WTC11 (cell line): ENCODE measurements at places on chromosomes 3 and 15. TPM values are rescaled to one million over a fixed set of nuclear protein-coding genes. Genes with fewer than 3 reads are reported as not detected.

DNA sequence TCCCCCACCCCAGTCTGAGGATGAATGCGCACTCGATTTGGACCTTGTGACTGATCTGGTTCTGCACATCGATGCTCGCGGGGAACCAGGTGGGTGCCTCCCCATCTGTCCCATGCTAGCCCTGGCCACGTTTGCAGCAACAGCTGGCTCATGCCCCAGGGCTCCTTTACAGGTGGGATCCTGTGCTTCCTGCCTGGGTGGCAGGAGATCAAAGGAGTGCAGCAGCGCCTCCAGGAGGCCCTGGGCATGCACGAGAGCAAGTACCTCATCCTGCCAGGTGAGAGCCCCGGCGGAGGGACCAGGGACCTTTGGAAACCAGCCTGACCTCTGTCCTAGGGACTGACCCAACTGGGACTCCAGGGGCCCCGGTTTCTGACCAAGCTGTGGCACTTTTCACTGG lies 44.3 kb downstream of the DHX30 start:
- H3K27me3 ChIP-seq = no peaks in the 10 kb centered on the region
- peak overlapping the region; percentile 84; the same call in 1 of the 2 replicates for H3K27ac ChIP-seq
- peaks cover 8% of the 10 kb centered on the region for H3K4me1 ChIP-seq
- H3K36me3 ChIP-seq = peaks cover 68% of the 10 kb centered on the region

DNA sequence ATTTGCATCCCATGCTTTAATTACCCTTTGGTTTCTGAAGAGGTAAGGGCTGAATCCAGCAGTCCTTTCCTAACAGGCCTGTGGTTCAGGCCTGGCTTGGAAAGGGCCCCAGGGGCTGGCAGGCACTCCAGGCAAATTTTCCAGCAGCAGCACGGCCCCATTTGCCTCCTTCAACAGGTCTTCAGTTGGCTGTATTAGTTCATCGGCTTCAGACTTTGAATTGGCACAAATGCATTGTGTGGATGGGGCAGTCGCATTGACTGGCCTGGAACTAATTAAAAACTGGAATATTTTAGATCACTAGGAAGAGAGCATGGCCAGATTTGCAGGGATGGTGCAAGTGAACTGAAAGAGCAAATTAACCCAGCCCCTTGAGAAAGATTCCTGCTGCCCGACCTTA lies 207.8 kb upstream of the MCTP2 start:
- no peak overlapping the region for H3K27ac ChIP-seq
- H3K4me3 ChIP-seq = no peak overlapping the region
- H3K4me1 ChIP-seq = no peaks in the 10 kb centered on the region

DNA sequence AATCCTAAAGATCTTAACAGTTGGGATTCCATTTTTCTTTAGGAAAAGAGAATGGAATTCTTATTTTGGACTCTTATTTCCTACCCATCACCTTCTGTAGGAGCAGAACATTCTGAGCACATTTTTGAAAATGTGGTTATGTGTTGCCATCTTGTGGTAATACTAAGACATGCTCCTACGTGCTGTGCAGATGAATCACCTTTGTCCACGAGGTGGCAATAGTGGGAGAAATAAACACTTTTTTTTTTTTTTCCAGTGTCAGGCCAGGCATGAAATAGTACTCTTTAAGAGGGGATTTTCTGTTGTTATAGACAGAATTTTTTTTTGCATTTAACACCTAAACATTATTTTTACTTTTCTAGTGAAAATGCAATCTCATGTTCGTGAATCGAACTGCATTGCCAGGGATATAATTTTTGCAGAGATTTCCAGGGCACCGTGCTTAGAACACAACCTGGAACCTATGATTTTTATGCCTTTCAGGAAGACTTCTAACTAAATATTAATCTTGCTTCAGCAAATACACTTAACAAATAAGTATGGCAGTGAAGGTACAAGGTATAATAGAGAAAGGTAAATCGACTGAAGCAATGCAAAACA lies 196.6 kb downstream of the GAP43 start:
- H3K27ac ChIP-seq = no peak overlapping the region
- DNase-seq = peak; percentile 46
- H3K4me1 ChIP-seq = peaks cover under 1% of the 10 kb centered on the region; the same call in 1 of the 2 replicates
- no peaks in the 10 kb centered on the region for H3K27me3 ChIP-seq

- no peaks in the 10 kb centered on the region for H3K27me3 ChIP-seq
- peaks cover 10% of the 10 kb centered on the region for H3K4me1 ChIP-seq
- no peak overlapping the region for H3K4me3 ChIP-seq
These were observed 211.9 kb upstream of the KCNMB2 start for GRCh38 chr3:178324356-178324755.

- no peak overlapping the region for H3K27ac ChIP-seq
- no peak overlapping the region for H3K4me3 ChIP-seq
- DNase-seq = no peak
These were observed 20.8 kb upstream of the CFAP161 start for GRCh38 chr15:81113204-81113657.

GRCh38 chr15:58147171-58147611 lies 9.0 kb downstream of the AQP9 start:
- no peaks in the 10 kb centered on the region for H3K36me3 ChIP-seq
- peaks cover 2% of the 10 kb centered on the region; the same call in 1 of the 2 replicates for H3K27me3 ChIP-seq
- H3K4me3 ChIP-seq = no peak overlapping the region
- H3K27ac ChIP-seq = no peak overlapping the region
- DNase-seq = no peak

DNA sequence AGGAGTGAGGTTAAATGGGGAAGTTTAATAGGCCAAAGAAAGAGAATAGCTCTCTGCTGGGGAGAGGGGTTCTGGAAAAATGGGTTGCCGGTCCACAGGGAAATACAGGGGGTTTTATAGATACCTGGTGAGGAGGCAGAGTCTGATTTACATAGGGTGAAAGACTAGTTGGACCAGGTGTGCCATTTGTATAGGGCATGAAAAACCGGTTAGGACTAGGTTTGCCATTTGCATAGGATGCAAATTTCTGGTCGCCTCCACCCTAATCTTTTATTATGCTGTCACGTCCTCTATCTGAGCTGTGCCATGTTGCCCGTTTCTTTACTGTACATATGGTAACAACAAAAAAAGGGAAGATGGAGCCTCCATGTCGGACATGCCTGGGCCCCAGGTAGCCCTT lies 960.1 kb downstream of the FHIT start:
- peaks cover 23% of the 10 kb centered on the region for H3K4me1 ChIP-seq
- H3K36me3 ChIP-seq = peaks cover 10% of the 10 kb centered on the region
- DNase-seq = no peak
- no peak overlapping the region for H3K27ac ChIP-seq

DNA sequence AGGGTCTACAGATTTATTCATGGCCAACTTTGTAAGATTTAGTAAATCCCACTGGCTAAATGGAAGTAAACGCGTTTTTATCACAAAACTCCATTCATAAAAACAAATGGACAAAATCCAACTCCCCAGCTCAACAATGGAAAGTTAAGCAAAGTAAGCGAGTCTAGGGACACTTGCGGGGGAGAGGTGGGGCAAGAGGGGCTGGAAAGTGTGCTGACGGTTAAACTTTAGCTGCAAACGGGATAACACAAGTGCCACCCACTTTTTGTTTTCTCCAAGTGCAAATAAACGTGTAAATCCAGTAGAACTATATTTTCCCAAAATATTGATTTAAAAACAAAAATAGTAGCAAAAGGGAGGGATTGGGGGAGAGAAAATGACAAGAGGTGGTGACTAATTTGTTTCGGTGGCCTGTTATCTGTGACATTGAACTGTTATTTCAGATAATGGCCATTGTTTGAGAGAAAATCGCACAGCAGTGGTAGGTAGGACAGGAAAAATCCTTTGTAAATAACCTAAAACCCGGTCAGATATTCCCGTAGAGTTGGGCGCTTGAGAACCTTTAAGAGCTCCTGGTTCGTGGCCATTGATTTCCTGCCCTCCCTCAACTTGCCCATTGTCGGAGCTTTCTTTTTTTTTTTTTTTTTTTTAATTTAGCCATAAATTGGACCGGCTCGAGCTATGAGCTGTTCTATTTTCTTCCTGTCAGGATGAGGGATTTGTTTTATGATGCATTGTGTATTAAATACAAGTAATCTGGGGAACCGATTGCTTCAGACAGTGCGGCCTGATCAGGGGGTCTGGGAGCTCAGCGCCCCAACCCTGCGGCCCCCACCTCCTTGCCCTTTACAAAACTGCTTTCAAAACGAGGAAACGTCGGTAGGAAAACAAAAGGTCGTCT lies 514.8 kb downstream of the MECOM start:
- H3K36me3 ChIP-seq = no peaks in the 10 kb centered on the region
- peaks cover 62% of the 10 kb centered on the region for H3K27me3 ChIP-seq
- H3K4me3 ChIP-seq = peak overlapping the region; percentile 84
- no peak overlapping the region for H3K27ac ChIP-seq
- H3K4me1 ChIP-seq = peaks cover 47% of the 10 kb centered on the region

- H3K36me3 ChIP-seq = 0 out of 2 replicates have a peak, but pooled peaks cover 2% of the 10 kb centered on the region
- no peaks in the 10 kb centered on the region for H3K27me3 ChIP-seq
- H3K4me1 ChIP-seq = peaks cover 46% of the 10 kb centered on the region
- peak overlapping the region; percentile 51; the same call in 1 of the 2 replicates for H3K27ac ChIP-seq
- H3K4me3 ChIP-seq = no peak overlapping the region
These were observed 271.7 kb upstream of the ATP10A start for GRCh38 chr15:26134812-26135211.

GRCh38 chr3:178546079-178546478 lies 9.8 kb downstream of the KCNMB2 start:
- H3K27ac ChIP-seq = no peak overlapping the region
- H3K4me1 ChIP-seq = peaks cover 18% of the 10 kb centered on the region
- no peak for DNase-seq
- no peaks in the 10 kb centered on the region for H3K27me3 ChIP-seq
- no peak overlapping the region for H3K4me3 ChIP-seq

DNA sequence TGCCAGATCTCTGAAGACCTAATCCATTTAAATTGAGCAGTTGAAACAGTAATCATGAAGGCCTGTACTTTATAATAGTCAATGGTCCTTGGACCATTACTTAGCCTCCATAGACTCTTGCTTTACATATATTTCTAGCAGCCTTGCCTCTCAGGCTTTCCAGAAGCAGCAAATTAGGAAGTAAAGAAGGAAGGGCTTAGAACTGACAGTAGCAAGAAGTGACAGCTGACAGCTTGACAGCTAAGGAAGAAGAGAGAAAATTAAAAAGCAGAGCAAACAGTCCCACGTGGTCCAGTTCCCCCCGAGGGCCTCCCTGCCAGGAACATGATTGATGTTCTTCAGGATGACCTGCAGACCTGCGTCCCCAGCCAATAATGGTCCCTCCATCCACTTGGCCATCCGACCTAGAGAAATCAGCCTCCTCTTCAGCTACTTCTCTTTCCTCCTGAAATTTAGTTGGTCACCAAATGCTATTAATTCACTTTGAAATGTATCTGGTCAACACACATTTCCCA lies 15.0 kb upstream of the PSMD6 start:
- DNase-seq = no peak
- H3K4me3 ChIP-seq = no peak overlapping the region
- H3K4me1 ChIP-seq = no peaks in the 10 kb centered on the region
- no peaks in the 10 kb centered on the region for H3K36me3 ChIP-seq
- no peaks in the 10 kb centered on the region for H3K27me3 ChIP-seq

DNA sequence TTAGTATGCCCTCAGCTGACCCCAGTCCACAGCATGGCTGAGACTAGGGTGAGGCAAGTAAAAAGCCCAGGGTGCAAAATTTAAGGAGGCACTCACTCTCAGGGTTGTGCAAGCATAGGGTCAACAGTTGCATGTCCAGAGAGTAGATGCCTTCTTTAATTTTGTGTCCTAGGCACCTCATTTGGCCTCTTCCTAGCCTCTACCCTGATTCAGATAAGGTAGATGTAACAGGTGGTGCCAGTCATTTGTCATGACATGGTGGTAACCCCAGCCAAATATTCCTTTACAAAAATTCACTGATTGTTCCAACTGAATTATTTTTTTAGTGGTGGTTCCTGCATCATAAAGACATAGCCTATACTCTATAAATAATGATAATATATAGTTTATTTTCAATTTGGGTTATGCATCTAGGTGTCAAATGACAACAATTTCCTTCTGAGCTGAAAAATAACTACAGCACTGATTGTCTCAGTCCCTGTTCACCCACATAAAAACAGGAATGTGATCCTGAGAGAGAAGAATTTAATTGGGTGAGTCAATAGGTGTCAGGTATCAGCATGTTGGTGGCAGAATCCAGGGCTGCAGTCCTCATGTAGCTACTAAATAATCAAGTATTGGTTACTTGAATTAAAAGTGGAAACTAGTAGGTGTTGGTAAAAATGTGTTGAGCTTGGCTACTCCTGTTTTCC lies 44.2 kb upstream of the TIPARP start:
- H3K27me3 ChIP-seq = no peaks in the 10 kb centered on the region
- no peak for DNase-seq
- no peak overlapping the region for H3K27ac ChIP-seq
- no peaks in the 10 kb centered on the region for H3K36me3 ChIP-seq
- H3K4me1 ChIP-seq = peaks cover 32% of the 10 kb centered on the region

DNA sequence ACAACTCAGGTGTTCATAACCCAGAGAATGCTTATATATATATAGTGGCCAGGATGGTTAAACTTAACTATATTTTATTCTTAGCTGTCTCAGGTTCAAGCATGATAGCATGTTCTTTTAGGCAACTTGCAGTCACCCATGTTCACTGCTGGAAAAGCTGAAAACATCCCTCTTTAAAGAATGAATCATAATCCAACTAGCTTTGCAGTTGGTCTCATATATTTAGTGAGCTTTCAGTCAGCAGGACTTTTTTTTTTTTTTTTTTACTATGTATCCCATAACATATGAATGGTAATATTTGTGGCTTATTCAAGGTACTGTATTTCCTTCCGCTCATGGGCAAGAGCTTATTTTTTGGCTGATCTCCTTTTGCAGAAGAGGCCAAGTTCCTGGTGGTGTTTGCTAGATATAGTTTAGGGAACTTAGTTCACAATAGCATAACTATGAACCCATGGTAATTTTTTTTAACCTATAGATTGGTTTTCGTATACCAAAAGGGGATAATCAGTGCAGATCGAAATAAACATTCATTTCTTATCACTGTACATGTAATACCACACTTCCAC lies 77.6 kb downstream of the CMSS1 start:
- DNase-seq = no peak
- no peaks in the 10 kb centered on the region for H3K27me3 ChIP-seq
- no peaks in the 10 kb centered on the region for H3K36me3 ChIP-seq
- H3K4me3 ChIP-seq = no peak overlapping the region

DNA sequence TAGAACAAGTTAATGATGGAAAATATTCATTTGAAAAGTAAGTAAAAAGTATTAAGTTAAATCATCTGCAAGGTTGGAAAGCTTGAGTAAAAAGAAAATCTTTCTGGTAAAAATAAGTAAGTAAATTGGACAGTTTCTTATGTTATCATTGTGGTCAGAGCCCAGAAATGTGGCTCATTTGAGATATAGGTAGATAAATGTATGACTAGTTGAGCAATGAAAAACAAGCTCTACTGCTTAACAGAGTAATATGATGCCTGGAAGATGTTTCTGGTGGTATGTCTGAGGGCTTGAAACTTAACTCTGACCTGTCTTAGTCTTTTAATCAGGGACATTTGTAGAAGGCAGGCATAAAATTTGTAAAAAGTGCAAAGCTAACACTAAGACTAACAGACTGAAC lies 444.0 kb downstream of the MFSD1 start:
- no peak for DNase-seq
- H3K27me3 ChIP-seq = no peaks in the 10 kb centered on the region
- no peak overlapping the region for H3K27ac ChIP-seq
- no peaks in the 10 kb centered on the region for H3K36me3 ChIP-seq

GRCh38 chr3:16993227-16993626 lies 108.5 kb downstream of the PLCL2 start:
- no peaks in the 10 kb centered on the region for H3K36me3 ChIP-seq
- H3K4me1 ChIP-seq = peaks cover 6% of the 10 kb centered on the region; the same call in 1 of the 2 replicates
- no peak overlapping the region for H3K27ac ChIP-seq
- DNase-seq = no peak

Gene AGTR1
- 0.13 to 0.25 TPM in 2 of 3 replicates, not detected in the other for total RNA-seq

Gene PML
- 39.0 to 47.7 TPM (median 40.5 TPM) in 3 replicates for total RNA-seq

Gene CLEC3B
- total RNA-seq = 0.57 to 0.92 TPM (median 0.81 TPM) in 3 replicates

Gene COL8A1
- total RNA-seq = 0.57 to 0.87 TPM (median 0.69 TPM) in 3 replicates

Gene TRPM1
- total RNA-seq = 0.32 to 1.2 TPM (median 0.77 TPM) in 3 replicates

Gene TNFAIP8L3
- total RNA-seq = 0.25 to 0.39 TPM (median 0.34 TPM) in 3 replicates

Gene RBM15B
- 53.9 to 55.6 TPM (median 55.4 TPM) in 3 replicates for total RNA-seq
